Left colon (tissue), 2 donors: ENCODE measurements at places on chromosomes 11 and 22.

GRCh38 chr11:119472186-119472855, 49.3 kb upstream of the THY1 start:
- no peak for DNase-seq

- no peak for DNase-seq
Observed at GRCh38 chr22:46363611-46364321, 28.3 kb downstream of the TRMU start.

DNA sequence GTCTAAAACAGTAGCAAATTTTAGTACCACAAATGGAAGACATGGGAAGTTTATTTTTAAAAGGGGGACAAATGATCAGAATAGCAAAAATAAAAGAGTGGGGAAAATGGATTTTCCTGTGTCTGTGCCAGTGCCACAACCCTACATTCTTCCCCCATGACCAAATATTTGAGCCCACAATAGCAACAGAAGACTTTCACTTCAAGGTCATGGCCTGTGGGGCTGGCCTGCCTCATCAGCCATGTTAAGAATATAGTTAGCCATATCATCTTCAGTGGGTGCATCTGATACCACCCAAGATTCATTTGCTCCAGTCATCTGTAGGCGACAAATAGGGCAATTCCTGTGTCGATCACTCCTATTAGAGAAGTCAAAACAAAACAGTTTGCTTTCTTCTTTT, 26.3 kb downstream of the RNF141 start:
- no peak for DNase-seq

- DNase-seq, result no peak
Observed at GRCh38 chr22:39362932-39363331, 13.1 kb downstream of the SYNGR1 start.

GRCh38 chr11:66691311-66691980, 13.8 kb upstream of the RBM4B start:
- DNase-seq, result no peak
